ENCODE measurements at places on chromosomes 4 and X. TPM values are rescaled to one million over a fixed set of nuclear protein-coding genes. Genes with fewer than 3 reads are reported as not detected.

LPAR4 gene
- total RNA-seq: 1.3 TPM

DNA sequence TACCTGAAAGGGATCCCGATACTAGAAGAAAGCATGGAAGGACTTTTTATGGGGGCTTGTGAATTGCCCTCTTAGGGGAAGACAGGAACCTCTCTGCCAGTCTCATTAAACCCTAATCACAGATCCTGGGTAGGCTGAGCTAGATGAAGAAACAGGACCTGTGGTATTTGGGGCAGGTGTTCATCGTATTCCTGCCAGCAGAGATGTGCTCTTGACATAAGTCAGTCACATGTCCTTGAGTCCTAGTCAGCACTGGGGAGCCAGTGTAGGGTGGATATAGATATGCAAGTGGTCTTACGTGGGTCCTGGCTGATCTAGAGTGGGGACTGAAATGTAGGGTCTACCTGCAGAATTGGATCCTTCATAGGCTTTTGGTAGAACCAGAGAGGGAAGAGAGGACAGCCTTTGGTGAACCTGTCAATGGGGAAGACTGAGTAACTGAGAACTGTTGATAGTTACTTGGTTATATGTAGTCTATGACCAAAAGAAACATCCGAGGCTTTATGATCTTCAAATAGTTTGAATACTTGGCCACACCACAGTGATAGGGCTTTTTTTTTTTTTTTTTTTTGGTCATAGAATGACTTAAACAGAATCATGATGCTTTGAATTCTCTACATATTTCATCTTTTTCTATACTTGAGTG is 63.5 kb upstream of the WDR1 start:
- no peak for DNase-seq

PLP1 gene
- 3.3 TPM for total RNA-seq

MAOB gene
- not detected for total RNA-seq

DNA sequence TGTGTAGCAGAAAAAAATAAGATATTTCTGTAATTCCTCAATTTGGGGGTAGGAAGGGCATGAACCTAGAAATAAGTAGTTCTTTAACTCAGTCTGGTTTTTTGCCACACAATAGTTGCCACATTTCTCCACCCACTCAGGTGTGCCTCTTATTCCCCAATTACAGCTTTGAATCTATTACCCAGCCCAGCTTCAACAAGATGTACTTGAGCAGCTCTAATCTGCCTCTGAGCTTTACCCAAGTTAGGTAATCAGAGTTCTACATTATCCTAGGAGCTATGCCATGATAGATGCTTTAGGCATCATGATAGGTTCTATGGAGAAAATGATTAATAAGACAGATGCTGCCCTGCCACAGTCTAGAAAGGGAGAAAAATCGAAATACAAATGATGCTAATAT is 117.4 kb upstream of the GPRIN3 start:
- DNase-seq: no peak

- DNase-seq: peak; percentile 52
Observed at GRCh38 chr4:159308566-159309340, 205.9 kb downstream of the RAPGEF2 start.

DNA sequence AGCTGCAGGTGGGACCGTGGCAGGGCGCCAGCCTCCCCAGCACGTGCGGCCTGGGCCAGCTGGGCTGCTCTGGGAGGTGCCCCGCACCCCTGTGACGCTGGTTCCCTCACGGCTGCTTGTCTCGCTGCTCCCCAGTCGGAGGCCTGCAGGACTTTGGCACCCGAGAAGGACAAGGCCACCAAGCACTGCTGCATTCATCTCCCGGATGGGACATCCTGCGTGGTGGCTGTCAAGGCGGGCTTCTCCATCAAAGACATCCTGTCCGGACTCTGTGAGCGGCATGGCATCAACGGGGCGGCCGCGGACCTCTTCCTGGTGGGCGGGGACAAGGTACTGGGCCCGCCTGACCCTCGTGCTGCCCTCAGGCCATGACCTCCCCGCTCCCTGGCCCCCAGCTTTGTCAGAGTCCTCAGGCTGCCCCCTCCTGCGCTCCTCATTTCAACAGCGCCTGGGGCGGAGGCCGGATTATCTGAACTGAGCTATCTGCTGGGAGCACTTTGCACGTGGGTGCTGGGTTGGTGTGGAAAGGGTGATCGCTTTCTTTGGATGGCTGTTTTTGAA is 19.4 kb upstream of the HGFAC start:
- no peak for DNase-seq

DNA sequence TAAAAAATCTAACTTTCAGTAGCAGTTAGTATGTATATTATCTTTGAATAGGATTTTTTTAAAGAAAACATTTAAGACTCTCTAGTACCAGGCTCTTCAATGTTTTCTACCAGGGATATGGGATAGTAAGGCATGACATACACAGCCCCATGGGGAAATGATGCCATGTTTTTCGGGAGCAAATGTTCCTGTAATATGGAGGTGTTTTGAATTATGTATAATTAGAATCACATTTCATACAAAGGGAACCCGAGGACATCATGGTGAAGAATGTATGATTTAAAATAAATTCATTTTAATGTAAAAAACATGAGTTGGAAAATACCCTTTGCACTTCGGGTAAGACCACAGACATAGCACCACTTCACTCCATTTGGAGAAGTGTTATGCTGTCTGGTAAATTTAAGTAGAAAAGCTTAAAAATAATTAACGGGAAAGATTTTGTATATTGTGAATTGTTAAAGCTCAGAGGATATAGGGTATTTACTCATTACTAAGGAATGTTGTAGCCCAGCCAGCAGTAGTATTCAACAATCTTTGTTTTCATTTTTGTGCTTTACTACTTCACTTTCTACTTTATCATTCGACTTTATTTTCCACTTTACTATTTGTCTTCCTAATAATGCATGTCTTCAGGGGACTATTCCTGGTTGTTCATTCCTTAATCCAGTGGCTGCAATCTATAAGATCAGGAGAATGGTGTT is 2050.7 kb downstream of the ARAP2 start:
- DNase-seq: peak; percentile 24

DNA sequence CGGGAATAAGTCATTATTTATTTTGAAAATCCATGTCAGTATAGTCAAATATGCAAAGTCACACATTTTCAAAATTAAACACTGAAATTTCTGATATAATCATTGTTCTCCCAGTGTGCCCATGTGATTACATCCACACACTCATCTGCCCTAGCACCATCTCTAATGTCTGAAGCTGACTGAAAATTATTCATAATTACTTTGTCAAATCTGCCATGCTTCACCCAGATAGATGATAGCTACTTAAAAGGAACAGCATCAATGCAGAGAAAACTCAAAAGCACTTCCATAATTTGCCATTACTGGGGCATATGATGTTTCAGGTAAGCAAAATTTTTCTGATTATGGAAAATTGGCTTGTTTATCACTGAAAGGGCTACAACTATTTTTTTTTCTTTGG is 1433.3 kb upstream of the IGFBP7 start:
- no peak for DNase-seq

- DNase-seq: no peak
Observed at GRCh38 chrX:99398545-99398944, 1011.5 kb downstream of the PCDH19 start.

DNA sequence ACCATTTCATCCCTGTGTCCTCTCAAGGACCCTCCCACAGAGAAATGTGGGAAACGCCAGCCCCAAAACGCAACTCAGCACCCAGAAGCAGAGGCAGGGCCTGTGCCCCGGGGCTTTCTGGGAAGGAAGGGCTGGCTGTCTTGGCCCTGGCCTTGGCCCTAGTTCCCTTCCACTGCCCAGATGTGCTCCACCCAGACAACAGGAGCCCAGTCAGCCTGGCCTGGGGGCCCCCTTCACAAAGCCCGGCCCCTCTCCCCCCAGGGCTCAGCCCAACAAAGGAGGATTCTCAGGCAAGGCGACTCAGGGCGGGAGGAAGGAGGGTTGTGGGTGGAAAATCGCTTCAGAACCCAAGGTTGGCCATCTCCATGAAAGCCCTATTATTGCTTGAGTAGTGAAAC is 82.5 kb downstream of the PJA1 start:
- peak; percentile 37 for DNase-seq

SPON2 gene
- 7.7 TPM for total RNA-seq

DNA sequence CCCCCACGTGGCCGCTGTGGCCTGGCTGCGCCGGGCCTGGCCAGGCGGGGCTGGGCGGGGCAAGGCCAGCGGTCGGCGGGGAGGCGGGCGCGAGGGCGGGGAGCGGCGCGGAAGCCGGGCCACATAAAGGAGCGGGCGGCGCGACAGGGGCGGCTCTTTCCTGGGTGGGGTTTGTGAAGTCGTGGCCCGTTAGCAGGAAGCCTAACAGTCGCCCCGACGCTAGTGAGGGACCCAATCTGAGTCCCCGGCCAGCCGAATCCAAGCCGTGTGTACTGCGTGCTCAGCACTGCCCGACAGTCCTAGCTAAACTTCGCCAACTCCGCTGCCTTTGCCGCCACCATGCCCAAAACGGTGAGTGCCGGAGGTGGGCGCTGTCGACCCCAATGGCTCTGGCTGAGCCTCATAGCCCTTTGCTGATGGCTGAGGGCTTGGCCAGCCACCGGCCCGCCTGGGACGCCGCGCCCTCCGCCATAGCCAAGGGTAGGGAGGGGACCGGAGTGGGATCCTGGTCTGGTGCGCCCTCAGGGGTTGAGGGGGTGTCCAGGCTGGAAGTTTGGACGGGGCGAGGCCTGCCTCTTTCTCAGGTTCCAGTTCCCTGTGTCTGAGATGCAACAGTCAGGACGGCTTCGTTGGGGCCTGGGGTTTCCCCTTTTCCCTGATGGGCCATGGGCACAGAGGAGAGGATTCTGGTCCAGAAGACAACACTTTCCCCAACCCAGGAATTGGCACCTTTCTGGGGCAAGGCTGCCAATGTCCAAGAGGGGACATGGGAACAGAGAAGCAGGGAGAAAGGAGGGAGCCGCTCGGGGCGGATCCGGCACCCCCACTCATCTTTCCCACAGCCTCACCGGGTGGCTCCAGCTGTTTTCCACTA is at the start of gene MSN:
Gene MSN (plus strand): TSS at position 152 of the 874 bp plus-strand sequence. CDS start 188 bp downstream, at position 340.
- peak; percentile 80 for DNase-seq

GRCh38 chr4:148108766-148109165 is 333.4 kb downstream of the NR3C2 start:
- DNase-seq: no peak

GRCh38 chr4:156503119-156503518 is 468.5 kb downstream of the PDGFC start:
- DNase-seq: no peak

DNA sequence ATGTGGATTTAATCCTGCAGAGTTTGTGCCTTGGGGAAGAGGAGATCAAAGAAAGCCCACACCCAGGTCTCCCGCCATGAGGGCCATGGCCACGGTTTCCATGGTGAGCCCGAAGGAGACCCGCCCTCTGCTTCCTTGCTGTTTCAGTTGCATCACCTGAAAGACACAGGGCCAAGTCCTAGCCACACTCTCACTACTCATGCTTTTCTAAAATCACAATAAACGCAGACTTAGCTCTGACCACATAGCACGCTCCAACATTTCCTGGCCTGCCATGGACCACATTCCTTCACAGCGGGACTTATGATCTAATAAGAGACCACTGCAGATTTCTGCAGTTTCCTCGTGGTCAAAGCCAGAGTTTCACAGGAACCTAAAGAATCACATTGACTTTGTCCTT is 426.0 kb upstream of the NR3C2 start:
- DNase-seq: no peak

HHIP gene
- 0.96 TPM for total RNA-seq

CT45A3 gene
- total RNA-seq: not detected

GRCh38 chr4:184669251-184669650 is 19.7 kb downstream of the PRIMPOL start:
- DNase-seq: no peak

ZFYVE28 gene
- 8.0 TPM for total RNA-seq

DNA sequence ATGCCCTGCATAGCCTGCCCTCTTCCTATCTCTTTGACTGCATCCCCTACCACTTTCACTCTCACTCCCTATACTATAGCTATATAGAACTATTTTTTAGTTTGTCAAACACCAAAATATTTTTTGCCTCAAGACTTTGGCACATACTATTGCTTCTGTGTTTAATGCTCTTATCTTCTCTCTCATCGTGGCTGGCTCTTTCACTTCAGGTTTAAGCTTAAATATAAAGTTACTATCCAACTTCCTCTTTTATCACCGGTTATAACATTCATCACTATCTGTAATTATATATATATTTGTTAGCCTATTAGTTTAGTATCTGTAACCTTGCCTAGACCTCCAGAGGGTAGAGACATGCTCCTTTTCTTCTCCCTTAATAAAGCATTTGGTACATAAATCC is 11.5 kb upstream of the HMGB2 start:
- DNase-seq: no peak

GRCh38 chr4:16443504-16444088 is 217.3 kb upstream of the TAPT1 start:
- DNase-seq: peak; percentile 49

GRCh38 chrX:121093011-121093410 is 45.6 kb downstream of the GLUD2 start:
- DNase-seq: no peak

DNA sequence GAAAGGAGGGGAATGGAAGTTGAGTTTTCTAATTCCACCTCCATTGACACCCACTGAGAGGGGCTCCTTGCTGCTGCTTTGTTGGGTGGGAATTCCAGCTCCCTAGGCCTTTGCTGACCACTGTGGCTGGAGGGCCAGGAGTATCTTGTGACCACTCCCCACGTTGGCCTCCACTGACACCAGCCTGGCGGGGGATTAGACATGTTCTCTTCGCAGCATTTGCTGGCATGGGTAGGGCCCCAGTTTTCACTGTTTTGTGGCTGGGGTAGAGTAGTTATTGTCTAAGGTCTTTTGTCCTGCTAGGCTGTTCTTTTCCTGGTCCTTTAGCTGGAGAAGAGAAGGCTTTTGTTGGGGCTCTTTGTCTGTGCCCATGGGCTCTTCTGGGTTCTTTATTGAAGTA is 116.7 kb downstream of the CDKL5 start:
- no peak for DNase-seq

DNA sequence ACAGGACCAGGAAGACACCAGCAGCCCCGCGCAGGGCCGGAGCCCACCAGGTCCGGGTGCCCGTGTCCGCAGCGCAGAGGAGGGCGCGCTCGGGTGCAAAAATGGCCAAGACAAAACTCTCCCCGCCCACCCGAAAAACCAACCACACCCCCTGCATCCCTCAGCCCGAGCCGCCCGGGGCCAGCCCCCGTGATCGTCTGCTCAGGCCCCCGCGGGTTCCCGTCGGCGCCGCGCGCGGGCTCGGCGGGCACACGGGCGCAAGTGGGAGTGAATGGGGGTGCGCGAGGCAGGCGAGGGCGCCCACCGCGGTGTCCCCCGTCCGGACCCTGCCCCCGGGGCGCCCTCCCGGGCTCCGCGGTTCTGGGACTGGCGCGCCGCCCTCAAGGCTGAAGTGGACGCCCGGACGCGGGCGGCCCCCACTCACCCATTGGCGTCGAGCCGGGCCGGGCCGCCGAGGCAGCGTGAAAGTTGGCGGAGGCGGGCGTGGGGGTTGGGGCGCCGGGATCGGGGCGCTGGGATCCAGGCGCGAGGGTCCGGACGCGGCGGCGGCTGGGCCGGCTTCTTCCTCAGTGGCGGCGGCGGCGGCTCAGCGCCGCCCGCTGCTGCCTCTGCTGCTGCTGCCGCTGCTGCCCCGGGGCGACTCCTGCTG is 393 bp downstream of the SH3KBP1 start:
- DNase-seq: no peak

DNA sequence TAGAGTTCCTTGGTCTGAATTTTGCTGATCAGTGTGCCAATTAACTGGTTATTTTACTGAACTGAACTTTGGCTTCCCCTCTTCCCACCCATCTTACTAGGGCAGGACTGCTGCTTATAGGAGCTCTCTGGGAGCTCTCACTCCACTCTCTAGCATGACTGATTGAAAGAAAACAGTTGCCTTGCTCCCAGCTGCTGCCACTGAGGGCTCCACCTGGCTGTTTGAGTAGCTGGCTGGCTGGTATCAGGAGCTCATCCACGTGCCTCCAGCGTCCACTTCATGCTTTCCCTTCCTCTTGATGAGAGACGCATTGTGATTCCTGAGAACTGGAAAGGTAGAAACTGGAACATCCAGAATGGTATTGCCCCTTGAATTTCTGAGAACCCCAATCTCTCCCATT is 73.0 kb upstream of the KLHL13 start:
- no peak for DNase-seq

XPNPEP2 gene
- total RNA-seq: not detected

Data from RPMI7951 (cell line).